ENCODE measurements at places on chromosomes 2 and 18. TPM values are rescaled to one million over a fixed set of nuclear protein-coding genes. Genes with fewer than 3 reads are reported as not detected.
A peak's percentile ranks its signal among the peaks of the same experiment; 100 is the strongest.

SLC40A1 gene
- polyA plus RNA-seq = 2.1 TPM

DNA sequence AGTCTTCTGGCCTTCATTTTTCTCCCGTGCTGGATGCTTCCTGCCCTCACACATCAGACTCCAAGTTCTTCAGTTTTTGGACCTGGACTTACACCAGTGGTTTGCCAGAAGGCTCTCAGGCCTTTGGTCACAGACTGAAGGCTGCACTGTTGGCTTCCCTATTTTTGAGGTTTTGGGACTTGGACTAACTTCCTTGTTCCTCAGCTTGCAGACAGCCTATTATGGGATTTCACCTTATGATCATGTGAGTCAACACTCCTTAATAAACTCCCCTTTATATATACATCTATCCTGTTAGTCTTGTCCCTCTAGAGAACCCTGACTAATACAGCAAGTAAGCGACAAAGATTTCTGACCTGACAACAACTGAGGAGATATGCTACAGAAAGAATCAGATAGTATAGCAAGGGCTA is 7.2 kb downstream of the CDC42EP3 start:
- no peaks in the 10 kb centered on the region for H3K27me3 ChIP-seq
- H3K27ac ChIP-seq = peak overlapping the region; percentile 34
- H3K36me3 ChIP-seq = peaks cover 71% of the 10 kb centered on the region
- DNase-seq = no peak

DNA sequence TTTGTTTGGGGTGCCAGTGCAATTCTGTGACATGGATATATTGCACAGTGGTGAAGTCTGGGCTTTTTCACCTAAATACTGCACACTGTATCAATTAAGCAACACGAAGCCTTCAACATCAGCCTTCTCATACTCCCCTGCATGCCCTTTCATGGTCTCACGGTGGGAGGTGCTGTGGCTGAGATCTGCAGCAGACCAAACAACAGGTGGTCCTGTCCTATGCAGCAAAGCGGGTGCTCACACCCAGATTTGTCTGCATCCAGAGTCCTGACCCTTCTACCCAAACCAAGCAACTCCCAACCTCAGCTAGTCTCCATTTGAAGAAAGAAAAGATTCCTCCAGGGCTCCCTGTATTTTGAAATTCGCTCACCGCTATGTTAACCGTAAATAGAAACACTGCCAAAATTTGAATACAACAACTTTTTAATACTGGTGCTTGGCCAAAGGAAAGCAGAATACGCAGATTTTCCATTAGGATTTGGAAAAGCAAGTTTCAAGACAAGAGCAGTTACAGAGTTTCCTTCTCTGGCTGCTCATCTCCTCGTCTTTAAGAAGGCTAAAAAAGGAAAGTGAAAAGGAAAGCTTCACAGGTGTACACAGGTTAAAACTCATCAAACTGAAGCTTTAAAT is 34.9 kb downstream of the FAM168B start:
- H3K4me1 ChIP-seq = peaks cover 12% of the 10 kb centered on the region
- H3K36me3 ChIP-seq = peaks cover 42% of the 10 kb centered on the region
- no peak for DNase-seq
- H3K27me3 ChIP-seq = no peaks in the 10 kb centered on the region

ERFE gene
- 1.3 TPM for polyA plus RNA-seq

- no peaks in the 10 kb centered on the region for H3K4me1 ChIP-seq
- no peaks in the 10 kb centered on the region for H3K27me3 ChIP-seq
- no peak overlapping the region for H3K27ac ChIP-seq
- no peak overlapping the region for H3K4me3 ChIP-seq
These were observed 182.5 kb downstream of the PRKCE start for GRCh38 chr2:45833968-45834344.

DNA sequence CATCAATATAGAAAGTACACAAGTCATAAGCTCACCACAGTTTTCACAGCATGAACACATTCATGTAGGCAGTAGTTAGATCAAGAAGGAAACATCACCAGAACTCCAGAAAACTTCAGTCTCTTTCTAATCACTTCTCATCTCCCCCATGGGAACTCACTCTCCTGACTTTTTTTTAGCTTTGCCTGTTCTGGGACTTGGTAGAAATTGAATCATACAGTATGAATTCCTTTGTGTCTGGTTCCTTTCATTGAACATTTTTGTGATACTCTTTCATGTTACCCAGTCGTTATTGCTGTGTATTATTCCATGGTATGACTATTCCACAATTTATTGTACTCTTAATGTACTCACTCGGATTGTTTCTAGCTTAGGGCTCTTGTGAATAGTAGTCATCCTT is 160.2 kb downstream of the TAF4B start:
- no peaks in the 10 kb centered on the region for H3K36me3 ChIP-seq
- DNase-seq = no peak
- H3K4me3 ChIP-seq = no peak overlapping the region
- H3K4me1 ChIP-seq = peaks cover 5% of the 10 kb centered on the region
- H3K27me3 ChIP-seq = no peaks in the 10 kb centered on the region
- no peak overlapping the region for H3K27ac ChIP-seq

GRCh38 chr2:120847700-120848321 is 112.1 kb downstream of the GLI2 start:
- peak; percentile 84 for DNase-seq
- no peaks in the 10 kb centered on the region for H3K36me3 ChIP-seq
- no peak overlapping the region for H3K27ac ChIP-seq
- no peaks in the 10 kb centered on the region for H3K27me3 ChIP-seq

DNA sequence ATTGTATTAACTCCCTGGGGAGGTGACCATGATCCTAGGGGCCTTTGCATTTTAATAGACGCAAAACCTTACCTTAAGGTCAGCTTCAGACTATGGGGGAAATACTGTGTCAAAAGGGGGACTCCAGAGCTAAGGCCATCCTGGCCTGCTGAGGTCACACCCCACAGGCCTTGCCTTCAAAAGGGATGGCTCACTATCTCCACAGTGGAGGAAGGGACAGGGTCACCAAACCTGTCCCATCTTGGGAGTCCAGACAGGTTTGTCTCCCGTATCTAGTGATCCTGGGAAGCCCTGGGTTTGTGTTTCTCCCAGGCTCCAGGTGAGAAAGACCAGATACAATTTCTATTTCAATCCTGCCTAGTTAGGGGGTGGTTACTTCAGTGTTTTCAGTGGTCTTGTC is 24.9 kb downstream of the CAPN14 start:
- H3K4me3 ChIP-seq = no peak overlapping the region
- no peaks in the 10 kb centered on the region for H3K27me3 ChIP-seq
- DNase-seq = no peak
- no peaks in the 10 kb centered on the region for H3K4me1 ChIP-seq
- no peak overlapping the region for H3K27ac ChIP-seq

DNA sequence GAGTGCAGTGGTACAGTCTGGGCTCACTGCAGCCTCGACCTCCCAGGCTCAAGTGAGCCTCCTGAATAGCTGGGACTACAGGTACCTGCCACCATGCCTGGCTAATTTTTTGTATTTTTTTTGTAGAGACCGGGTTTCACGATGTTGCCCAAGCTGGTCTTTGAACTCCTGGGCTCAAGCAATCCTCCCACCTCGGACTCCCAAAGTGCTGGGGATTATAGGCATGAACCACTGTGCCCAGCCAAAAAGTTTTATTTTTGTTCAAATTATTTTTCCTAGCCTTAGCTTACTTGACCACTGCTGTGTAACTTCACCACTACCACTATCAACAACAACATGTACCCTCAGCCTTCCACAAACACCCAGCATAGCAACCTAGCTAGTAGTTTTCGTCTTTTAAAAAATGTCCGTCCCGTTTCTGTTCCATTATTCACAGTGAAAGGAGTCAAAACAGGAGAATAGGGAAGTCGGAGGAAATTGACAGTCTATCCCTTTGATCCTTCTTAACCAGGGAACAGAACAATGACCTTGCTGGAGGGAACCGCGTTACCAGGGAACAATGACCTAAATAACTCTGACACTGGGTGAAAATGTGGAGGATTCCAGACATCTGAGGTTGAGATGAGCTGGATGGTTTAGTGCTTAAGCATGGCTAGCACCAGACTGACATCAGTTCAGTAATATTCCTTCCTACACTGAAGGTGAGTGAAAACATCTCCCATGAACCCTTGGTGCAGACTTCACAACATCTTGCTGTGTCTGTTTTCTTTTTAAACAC is 69.2 kb upstream of the ARL4C start:
- no peak for DNase-seq
- H3K4me1 ChIP-seq = no peaks in the 10 kb centered on the region
- no peak overlapping the region for H3K4me3 ChIP-seq
- H3K27me3 ChIP-seq = no peaks in the 10 kb centered on the region

GRCh38 chr2:152505495-152505906 is 170.5 kb downstream of the FMNL2 start:
- H3K4me1 ChIP-seq = peaks cover 3% of the 10 kb centered on the region
- peak overlapping the region; percentile 15 for H3K27ac ChIP-seq
- H3K27me3 ChIP-seq = no peaks in the 10 kb centered on the region
- no peak overlapping the region for H3K4me3 ChIP-seq

DNA sequence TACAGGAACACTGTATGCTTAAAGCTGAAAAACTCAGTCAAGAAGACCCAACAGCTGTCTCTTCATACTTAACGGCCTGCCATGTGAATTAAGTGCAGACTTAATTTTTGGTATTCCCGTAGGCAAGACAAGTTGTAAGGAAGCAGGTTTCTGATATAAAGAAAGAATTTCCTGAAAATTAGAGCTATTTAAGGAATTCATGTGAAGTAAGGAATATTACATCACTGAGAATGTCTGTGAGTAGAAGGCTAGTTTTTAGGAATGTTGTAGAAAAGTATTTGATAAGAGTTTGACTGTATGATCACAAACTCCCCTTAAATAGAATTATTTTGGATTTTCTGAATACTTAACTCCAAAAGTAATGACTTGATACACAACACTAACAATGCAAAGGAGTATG is 51.0 kb downstream of the WDR33 start:
- no peak overlapping the region for H3K4me3 ChIP-seq
- no peak overlapping the region for H3K27ac ChIP-seq
- peaks cover 4% of the 10 kb centered on the region for H3K4me1 ChIP-seq
- peaks cover 64% of the 10 kb centered on the region for H3K36me3 ChIP-seq
- no peaks in the 10 kb centered on the region for H3K27me3 ChIP-seq

DNA sequence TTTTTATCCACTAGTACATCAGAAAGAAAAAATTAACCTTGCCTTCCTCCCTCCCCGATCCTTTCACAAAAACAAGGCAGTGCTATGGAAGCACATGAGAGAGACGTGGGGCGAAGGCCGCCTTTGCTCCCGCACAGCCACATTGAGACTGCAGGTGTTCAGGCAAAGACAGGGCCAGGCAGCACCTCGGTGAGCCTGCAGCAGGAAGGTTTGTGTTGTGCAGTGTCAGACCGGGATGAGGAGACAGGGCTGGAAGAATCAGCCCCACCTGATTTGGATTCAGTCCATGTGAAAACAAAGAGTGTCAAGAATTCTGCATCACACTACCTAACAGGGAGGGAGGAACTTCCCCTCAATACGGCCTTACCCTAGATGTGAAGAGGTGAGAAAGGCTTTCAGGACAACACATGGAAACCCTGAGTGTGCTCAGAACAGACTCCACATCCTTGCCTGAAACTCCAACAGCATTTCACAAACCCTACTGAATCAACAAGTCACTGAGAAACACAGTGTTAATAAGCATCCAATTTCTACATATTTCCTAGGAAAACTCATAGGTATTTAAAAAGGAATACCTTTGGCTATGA is 59.6 kb downstream of the HDAC4 start:
- H3K4me3 ChIP-seq = no peak overlapping the region
- DNase-seq = no peak
- H3K27ac ChIP-seq = no peak overlapping the region
- no peaks in the 10 kb centered on the region for H3K4me1 ChIP-seq
- no peaks in the 10 kb centered on the region for H3K27me3 ChIP-seq

ADAM23 gene
- polyA plus RNA-seq = 3.6 TPM

GRCh38 chr2:117820444-117820843 is 6.0 kb downstream of the DDX18 start:
- peaks cover 98% of the 10 kb centered on the region for H3K36me3 ChIP-seq
- H3K27me3 ChIP-seq = no peaks in the 10 kb centered on the region
- peaks cover 11% of the 10 kb centered on the region for H3K4me1 ChIP-seq
- H3K4me3 ChIP-seq = no peak overlapping the region
- no peak for DNase-seq
- no peak overlapping the region for H3K27ac ChIP-seq

- H3K4me1 ChIP-seq = no peaks in the 10 kb centered on the region
- H3K36me3 ChIP-seq = no peaks in the 10 kb centered on the region
- H3K27ac ChIP-seq = no peak overlapping the region
- no peaks in the 10 kb centered on the region for H3K27me3 ChIP-seq
These were observed 532.4 kb downstream of the ZNF804A start for GRCh38 chr2:185130685-185131084.

DNA sequence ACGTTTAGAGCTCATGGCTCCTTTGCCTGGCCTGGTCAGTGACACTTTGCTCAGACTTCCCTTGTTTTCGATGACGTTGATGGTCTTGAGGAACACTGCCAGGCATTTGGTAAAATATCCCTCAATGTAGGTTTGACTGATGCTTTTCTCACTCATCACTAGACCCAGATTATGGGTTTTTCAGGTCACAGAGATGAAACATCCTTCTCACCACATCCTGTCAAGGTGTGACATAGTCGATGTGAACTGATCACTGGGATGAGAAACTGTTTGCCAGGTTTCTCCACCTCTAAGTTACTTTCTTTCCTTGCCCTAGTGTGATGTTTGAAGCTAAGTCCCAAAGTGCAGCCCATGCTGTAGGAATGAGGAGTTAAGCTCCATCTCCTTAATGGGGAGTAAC is 81.5 kb downstream of the AFF3 start:
- no peaks in the 10 kb centered on the region for H3K27me3 ChIP-seq
- no peak overlapping the region for H3K4me3 ChIP-seq
- peaks cover 4% of the 10 kb centered on the region for H3K4me1 ChIP-seq
- H3K27ac ChIP-seq = no peak overlapping the region
- no peaks in the 10 kb centered on the region for H3K36me3 ChIP-seq
- no peak for DNase-seq

MORN2 gene
- 23.7 TPM for polyA plus RNA-seq

DNA sequence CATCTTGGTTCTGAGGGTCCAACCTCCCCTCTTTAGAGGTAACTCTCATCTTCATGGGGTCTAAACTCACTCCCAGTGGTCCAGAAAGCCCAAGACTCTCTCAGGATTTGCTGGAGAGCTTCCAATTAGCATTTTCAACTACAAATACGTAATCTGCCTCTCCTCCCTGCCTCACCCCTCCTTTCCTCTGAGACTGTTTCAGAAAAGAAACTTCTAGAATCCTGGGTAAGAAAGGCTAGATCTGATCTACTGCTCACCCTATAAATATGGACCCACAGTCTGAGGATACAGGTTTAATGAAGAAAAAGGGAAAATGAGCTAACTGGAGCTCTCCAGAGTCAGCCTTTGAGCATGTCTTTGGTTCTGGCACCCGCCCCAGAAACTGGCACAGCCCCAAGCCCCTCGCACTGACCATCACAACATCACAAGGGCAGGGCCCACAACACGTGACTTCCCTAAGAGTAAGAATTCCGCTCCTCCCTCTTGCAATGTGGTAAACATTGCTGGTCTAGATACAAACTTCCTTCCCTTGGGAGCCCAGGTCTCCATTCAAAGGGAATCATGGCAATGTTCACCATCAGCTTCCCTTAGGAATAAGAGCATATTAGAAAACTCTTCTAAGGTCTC is 21.7 kb upstream of the IHH start:
- no peak overlapping the region for H3K27ac ChIP-seq
- H3K4me3 ChIP-seq = no peak overlapping the region
- H3K36me3 ChIP-seq = no peaks in the 10 kb centered on the region
- no peak for DNase-seq
- H3K27me3 ChIP-seq = no peaks in the 10 kb centered on the region
- H3K4me1 ChIP-seq = no peaks in the 10 kb centered on the region

- peak; percentile 77 for DNase-seq
- peak overlapping the region; percentile 2 for H3K4me3 ChIP-seq
- H3K36me3 ChIP-seq = no peaks in the 10 kb centered on the region
- H3K27me3 ChIP-seq = no peaks in the 10 kb centered on the region
These were observed 25.0 kb downstream of the DCDC2C start for GRCh38 chr2:3728104-3729054.

Measured in SK-N-SH (cell line).